Cardiac ventricle fibroblast (primary cell): ENCODE measurements at places on chromosomes 2 and 18. TPM values are rescaled to one million over a fixed set of nuclear protein-coding genes. Genes with fewer than 3 reads are reported as not detected.

GLS gene
- total RNA-seq = 54.8 and 56.0 TPM in 2 replicates

DYNAP gene
- total RNA-seq = not detected in 2 replicates

NR4A2 gene
- 0.19 and 1.6 TPM in 2 replicates for total RNA-seq

SGO2 gene
- 2.8 and 4.3 TPM in 2 replicates for total RNA-seq

SULT6B1 gene
- not detected in 2 replicates for total RNA-seq

TRIB2 gene
- total RNA-seq = 49.5 and 85.8 TPM in 2 replicates
